ENCODE measurements at places on chromosomes 1 and 21.

- no peak for DNase-seq
Measured at GRCh38 chr1:159177272-159177907, 6.0 kb downstream of the CADM3 start.

GRCh38 chr1:54994355-54994990 lies 4.3 kb upstream of the BSND start:
- DNase-seq = no peak

DNA sequence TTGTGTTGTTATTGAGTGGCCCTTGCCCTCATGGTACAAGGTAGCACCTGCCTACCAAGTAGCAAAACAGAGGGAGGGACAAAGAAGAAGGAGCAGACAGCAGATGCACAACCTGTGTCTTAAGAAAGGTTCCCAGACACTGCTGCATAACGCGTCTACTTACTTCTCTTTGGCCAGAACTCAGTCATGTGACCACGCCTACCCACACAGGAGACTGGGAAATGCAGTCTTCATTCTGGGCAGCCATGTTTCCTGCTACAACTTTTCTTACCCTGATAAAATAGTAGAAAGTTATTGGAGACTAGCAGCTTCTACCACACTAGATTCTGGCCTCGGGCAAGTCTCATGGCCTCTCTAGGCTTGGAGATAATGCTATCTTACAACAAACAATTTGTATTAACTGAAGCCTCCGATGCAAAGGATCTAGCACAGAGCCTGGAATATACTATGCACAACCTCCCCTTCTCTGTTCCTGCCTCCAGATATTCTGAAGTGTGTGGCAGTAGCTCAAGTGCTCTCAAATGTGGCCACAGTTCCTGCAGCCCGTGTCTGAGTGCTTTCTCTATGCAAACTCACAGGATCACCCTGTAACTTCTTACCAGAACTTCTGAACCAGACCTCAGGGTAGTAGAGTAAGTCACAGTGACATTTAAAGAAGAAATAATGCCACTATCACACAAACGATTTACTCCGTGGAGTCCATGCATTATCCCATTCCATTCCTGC lies 34.1 kb upstream of the BTG2 start:
- DNase-seq = no peak

DNA sequence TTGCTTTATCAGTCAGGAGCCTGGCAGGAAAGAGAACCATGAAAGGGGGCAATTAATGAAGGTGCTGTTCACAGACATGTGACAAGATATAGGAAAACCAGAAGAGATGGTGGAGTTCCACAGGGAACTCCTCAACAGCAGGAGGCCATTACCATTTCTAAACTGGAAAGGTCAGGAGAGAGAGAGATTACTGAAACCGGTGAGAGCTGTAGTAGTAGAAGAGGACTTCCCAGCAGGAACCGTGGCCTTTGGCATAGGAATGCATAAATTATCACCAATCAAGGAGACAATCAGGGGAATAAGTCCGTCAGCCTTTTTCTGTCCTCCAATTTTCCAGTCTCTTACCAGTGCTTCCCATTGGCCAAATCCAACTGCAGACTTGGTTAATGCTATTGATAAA lies 23.0 kb upstream of the ABCD3 start:
- no peak for DNase-seq

DNA sequence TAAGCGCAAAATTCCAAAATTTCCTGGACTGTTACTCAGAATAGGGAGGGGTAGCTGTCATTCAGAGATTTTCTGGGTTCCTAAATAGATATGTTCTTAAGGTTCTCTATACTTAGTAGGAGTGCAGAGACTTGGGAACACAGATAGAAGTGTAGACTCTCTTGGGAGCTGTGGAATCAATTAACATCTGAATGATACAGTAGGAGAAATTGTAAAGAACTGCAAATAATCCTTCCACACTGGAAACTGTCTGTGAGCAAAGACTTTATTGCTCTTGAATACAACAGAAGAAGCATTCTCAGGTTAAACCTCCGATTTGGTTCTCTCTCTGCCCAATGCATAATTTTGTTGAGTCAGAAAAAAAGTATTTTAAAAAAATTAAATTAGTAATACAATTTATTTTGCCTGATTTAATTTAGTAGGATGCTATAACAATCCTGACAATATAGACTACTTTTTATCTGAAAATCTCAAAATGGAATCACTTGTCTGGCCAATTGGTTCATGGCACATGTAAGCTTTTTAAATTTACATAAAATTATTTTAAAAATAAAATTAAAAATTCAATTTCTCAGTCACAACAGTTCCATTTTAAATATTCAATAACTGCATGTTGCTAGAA lies 1754.3 kb downstream of the PLA2G4A start:
- no peak for DNase-seq

- no peak for DNase-seq
Measured at GRCh38 chr1:160637065-160637464, 9.8 kb downstream of the SLAMF1 start.

GRCh38 chr21:38229260-38229877 lies 27.4 kb upstream of the KCNJ15 start:
- DNase-seq = peak; percentile 10

DNA sequence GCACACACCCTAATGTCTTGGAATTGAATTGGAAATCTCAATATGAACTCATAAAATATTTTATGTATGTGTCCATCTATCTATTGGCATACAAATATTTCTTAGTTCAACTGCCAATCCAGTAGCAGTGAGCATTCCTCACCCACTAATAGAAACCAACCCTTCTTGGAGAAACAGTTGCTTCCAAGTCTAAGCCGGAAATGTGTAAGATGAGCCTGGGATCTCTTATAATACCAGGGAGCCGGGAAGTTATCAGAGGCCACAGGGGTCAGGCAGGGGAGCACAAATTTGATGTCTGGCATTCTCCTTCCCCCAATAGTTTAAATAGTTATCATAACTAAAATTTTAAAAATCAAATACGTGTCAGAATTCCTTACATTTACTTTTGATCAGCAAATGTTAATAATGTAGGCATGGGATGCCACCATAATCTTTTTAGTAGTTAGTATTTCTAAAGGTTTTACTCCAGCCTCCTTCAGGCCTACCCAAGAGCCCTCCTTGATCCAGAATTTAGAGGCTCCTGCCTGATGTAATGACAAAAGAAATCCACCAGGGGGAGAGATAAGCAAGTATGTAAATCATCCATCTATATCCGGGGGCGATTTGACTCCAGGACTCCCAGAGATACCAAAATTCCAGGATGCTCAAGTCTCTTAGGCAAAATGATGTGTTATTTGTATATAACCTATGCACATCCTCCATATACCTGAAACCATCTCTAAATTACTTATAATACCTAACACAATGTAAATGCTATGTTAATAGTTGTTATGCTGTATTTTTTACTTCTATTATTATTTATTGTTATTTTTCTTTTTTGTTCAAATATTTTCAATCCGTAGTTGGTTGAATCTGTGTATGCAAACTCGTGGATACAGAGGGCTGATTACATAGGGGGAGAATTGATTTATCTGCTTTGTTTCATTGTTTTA lies 218.7 kb upstream of the COA6 start:
- DNase-seq = peak; percentile 43

- DNase-seq = no peak
Measured at GRCh38 chr1:13540866-13541265, 27.1 kb upstream of the LRRC38 start.

Data from NCI-H2029 (cell line).